Epithelial cell of proximal tubule (primary cell): ENCODE measurements at places on chromosomes 4 and X.

GRCh38 chr4:78299565-78299972, 242.4 kb downstream of the FRAS1 start:
- DNase-seq, result no peak

DNA sequence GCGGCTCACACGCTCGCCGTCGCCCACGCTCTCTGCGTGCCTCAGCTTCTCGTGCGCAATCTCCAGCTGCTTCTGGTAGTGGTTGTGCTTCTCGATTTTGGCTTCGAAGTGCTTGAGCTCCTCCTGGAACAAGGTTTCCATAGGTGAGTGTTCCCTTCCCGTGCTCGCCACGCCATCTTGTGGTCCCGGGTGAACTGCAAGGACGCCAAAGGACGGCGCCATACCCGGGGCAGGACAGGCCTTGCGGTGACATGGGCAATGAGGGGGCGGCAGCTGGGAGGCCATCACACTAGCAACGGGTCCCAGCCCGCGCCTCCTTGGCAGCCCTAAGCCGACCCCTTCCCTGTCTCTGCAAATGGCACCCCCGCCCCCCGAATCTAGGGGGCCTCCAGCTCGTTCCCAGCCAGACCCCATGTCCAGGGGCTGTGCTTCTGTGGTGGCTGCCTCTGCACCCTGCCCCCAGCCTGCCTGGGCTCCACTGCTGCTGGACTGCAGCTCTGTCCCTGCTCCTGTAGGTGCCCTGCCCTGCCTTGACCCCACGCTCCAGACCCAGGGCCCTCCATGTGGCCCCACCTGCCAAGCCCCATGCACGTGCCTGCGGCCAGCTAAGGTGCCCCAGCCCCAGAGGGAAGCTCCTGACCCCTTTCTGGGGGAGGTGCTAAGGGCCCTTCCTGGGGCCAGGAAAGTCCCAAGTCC, 17.3 kb downstream of the LRPAP1 start:
- DNase-seq, result no peak

DNA sequence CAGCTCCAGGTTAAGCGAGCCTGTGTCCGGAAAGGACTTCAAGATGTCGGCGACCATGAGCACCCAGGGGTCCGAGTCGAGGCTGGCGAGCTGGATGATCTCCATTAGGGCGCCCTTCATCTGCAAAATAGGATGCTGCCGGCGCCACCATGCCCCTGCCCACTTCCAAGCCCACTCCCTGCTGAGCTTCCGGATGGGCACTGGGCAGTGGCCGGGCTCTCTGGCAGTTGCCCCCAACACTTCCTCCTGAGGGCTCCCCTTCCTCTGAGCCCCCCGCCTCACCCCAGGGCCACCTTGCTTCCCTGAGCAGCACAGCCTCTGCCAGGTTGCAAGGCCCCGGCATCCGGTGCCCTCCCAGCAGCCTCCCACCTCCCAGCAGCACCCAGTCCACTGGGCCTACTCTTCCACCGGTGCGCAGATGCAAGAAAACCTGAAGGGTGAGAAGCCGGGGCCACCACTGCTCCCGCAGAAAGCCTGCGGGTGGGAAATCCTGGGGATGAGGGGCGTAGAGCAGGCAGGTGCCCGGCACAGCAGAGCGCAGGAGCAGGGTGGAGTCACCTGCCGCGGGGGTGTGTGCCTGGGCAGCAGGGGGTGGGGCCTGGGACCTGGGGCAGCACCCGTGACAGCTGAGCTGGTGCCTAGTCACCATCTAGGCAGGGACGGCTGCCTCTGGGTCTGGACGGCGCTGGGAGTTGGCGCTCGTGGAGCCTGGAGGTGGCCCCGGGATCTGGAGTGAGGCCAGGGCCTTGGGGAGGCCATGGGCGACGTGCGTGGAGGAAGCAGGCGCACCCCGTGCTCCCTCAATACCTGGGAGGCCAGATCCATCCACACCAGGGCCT, 17.0 kb downstream of the NELFA start:
- DNase-seq, result no peak

- no peak for DNase-seq
Observed at GRCh38 chr4:157372567-157372966, 152.0 kb downstream of the GRIA2 start.

GRCh38 chrX:74506317-74507115, 85.2 kb downstream of the SLC16A2 start:
- no peak for DNase-seq

DNA sequence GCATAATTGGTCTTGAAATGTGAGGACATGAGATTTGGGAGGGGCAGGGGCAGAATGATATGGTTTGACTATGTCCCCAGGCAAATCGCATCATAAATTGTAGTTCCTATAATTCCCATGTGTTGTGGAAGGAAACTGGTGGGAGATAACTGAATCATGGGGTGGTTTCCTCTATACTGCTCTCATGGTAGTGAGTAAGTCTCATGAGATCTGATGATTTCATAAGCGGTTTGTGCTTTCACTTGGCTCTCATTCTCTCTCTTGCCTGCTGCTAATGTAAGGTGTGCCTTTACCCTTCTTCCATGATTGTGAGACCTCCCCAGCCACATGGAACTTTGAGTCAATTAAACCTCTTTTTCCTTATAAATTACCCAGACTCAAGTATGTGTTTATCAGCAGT, 2595.9 kb downstream of the PCDH7 start:
- DNase-seq, result no peak

DNA sequence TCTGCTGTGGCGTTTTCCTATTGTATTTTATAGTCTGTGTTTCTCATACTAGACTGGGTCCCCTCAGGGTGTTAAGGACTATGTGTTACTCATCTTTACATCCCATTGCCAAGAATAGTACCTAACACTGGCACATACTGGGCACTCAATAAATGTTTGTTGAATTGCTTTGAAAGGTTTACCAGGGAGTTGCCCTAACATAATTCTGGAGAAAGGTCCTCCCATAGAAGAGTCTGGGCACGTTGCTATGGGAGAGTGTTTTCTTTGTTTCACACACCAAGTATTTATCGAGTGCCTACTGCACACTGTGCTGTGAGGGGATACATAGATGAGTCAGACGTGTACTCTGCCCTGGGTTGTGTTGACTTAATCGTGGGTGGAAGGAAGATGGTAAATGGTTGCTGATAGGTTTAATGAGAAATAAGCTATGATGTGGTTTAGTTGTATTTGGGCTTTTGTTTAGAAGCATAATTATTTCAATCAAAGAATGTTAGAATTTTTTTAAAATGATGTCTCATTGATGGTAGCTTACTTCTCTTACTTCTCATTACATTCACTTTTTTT, 42.9 kb downstream of the AFF1 start:
- peak; percentile 83 for DNase-seq

- no peak for DNase-seq
Observed at GRCh38 chrX:67784712-67785111, 240.9 kb downstream of the AR start.

DNA sequence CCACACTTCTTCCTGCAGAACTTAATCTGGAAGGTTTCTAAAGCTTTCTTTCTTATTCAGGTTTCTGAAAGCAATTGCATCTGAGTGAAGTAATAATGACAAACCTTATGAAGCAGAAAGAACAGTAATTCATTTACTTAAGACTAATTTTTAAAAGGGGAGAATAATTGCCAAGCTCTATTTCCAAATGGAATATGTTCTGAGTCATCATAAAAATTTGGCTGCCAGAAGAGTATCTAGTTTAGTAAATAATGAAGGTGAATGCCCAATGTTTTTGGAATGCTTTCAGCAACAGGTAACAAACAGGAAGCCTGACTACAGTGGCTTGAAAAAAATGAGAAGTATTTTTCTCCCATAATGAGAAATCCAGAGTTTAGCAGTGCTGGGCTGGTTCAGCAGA, 227.3 kb upstream of the TET2 start:
- peak; percentile 41 for DNase-seq

DNA sequence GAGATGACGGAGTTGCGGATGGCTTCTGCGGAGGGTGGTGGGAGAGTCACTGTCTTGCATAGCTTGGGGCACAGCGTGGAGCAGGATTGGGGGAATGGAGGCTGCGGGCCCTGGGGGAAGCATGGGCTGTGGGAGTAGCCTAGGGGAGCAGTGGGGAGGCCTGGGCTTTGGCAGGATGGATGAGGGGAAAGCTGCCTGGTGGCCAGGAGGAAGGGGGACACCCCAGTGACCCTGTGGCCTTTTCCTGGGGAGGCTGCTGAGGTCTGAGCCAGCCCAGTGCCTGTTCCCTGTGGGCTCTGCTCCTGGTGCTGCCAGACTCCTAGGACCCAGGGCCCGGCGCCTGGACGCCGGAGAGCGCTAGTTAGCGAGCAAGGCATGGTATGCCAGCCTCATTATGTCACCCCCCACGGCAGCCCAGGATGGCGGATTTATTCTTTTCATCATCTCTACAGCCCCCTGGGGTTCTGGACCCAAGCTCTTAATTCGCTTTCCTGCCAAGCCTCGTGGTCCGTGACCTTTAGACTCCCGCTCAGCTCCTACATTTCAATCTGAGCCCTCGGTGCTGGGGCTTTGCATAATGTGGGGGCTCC, 39.8 kb downstream of the SORCS2 start:
- no peak for DNase-seq

DNA sequence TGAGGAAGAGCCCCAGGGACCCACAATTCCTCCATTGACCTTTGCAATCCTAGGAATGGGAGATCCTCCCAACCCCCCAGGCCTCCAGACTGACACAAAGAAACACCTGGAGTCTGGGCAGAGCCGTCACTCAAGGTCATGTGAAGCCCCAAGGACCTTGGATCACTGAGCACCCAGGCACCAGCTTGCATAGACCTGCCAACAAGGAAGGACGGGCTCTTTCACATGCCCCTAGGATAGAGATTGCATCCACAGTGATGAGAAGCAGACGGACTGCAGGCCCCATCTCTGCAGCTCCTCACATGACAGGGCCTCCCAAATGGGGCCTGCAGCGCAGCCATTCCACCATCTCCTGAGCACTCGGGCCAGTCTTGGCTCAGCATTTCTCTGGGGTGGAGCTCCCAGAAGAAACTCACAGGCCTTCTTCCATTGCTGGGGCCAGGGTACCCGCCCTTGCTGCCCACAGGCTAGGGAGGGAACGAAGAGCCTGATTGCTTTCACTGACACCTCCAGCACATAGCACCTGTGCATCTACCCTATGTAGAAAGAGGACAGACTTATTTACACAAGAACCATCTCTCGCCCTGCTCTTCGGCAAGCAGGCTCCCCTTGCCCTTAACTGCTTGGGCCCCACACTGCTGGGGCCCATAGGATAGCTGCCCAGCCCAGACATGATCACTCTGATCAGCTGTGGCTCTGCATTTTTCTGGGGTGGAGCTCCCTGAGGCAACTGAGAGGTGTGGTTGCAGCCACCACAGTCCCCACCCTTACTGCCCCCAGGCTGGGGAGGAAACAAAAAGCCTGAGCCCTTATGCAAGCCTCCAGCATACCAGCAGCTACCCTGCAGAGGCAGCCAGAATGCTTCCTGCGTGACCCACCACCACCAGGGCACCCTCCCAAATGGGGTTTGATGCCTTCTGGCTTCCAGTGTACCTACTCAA, 185.7 kb upstream of the ZCCHC13 start:
- DNase-seq, result no peak

- DNase-seq, result no peak
Observed at GRCh38 chr4:83723609-83724008, 187.7 kb downstream of the GPAT3 start.

- no peak for DNase-seq
Observed at GRCh38 chr4:169756971-169757574, 671 bp downstream of the HPF1 start.

DNA sequence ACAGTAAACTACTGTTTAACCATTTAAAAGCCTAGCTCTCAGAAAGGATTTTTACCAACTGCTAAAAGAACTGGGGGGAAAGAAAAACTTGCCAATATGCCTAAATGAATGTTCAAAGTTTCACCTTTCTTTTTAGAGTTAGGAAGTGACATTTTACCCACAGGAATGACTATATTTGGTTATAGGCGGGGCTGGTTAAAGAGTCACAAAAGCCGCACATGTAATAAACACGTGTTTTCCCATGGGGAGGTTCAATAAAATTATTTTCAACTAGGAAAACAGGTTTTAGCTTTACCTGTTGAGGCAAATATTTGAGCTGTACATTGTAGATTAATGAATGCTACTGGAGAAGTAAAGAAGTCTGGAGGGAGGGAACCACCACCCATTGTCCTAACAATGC, 41.6 kb upstream of the UGDH start:
- DNase-seq, result no peak

DNA sequence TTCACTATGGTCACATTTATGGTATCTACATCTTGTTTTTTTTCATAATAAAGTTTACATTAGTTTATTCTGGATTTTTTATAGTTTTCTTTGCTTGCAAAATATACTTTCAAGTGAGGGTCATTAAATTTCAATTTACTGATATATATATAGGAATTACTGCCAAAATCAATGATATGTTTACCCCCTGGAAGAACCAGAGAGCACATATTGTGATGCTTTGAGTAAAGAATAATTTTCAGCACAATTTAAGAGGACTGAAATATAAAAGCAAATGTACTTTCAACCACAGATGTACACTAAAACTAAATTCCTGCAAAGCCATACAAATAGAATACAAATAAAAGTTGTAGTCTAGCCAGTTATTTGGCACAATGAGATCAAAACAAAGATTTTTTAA, 242.2 kb upstream of the PCDH18 start:
- no peak for DNase-seq

DNA sequence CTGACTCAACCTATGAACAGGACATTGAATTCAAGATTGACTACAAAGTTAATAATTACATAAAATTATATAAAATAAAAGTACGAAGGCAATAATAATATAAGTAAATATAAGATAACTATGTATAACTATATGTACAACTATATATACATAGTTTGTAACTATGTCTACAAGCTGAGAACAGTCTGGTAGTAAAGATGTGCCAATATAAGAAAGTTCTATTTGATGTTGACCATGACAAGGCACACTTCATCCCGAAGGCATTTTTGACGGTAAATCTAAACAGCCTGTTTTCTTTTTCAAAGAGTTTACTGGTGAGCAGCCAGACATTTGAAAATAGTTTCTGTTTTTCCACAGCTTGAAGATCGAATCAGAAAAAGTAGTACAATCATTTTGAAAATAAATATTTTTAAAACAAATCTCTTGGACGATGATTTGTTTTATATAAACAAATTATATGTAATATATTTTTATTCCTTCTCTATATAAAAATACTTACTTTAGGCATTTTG, 112.9 kb downstream of the CEP44 start:
- no peak for DNase-seq

DNA sequence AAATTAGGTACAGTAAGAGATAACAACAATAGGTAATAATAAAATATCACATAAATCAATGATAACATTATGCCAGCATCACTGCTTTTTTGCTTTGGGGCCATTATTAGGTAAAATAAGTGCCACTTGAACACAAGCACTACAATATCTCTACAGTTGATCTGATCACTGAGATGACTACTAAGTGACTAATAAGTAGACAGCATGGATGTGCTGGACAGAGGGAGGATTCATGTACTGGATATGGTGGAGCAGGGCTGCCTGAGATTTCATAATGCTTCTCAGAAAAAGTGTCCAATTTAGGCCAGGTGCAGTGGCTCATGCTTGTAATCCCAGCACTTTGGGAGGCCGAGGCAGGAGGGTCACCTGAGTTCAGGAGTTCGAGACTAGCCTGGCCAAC, 137.8 kb upstream of the IL1RAPL2 start:
- DNase-seq, result no peak
